ENCODE measurements at places on chromosomes 5 and 9.
A peak's percentile ranks its signal among the peaks of the same experiment; 100 is the strongest.

DNA sequence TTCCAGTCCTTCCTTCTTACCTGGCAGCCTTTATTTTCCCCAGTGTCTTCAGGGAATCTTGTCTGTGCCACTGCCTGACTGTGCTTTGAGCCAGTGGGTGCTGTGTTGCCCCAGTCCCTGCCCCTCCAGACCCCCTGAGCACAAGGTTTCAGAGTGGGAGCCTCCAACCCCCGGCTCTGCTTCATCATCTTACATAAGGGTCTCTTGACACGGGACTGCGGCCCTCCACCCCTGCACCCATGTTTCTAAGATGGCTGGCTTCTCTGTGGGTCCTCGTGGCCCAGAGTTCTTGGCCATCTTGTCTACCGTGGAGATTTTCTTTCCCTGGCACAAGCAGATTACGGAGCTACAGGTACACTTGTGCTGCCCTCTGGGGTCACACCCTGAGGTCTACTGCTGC, 194.1 kb downstream of the CACNA1B start:
- no peak overlapping the region for H3K4me3 ChIP-seq
- H3K27me3 ChIP-seq: peaks cover 9% of the 10 kb centered on the region
- H3K27ac ChIP-seq: no peak overlapping the region
- H3K4me1 ChIP-seq: peaks cover 3% of the 10 kb centered on the region

DNA sequence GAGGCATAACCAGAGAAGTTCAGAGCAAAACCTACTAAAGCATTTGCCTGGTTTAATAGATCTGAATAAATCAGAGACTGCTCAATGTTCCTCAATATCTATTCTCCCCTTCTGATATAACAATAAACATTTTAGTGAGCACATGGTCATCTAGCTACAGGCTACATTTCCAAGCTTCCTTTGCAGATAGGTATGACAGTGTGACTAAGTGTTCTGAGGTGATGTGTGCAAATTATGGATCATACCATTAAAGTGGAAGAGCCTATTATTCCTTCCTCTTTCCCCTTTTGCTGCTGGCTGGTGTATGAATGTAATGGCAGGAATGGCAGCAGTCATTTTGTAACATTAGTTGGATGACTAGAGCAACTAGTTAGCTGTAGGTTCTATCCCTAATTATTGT, 285.8 kb upstream of the RASA1 start:
- DNase-seq: no peak
- no peaks in the 10 kb centered on the region for H3K36me3 ChIP-seq
- H3K4me1 ChIP-seq: no peaks in the 10 kb centered on the region
- no peak overlapping the region for H3K27ac ChIP-seq
- no peak overlapping the region for H3K4me3 ChIP-seq

DNA sequence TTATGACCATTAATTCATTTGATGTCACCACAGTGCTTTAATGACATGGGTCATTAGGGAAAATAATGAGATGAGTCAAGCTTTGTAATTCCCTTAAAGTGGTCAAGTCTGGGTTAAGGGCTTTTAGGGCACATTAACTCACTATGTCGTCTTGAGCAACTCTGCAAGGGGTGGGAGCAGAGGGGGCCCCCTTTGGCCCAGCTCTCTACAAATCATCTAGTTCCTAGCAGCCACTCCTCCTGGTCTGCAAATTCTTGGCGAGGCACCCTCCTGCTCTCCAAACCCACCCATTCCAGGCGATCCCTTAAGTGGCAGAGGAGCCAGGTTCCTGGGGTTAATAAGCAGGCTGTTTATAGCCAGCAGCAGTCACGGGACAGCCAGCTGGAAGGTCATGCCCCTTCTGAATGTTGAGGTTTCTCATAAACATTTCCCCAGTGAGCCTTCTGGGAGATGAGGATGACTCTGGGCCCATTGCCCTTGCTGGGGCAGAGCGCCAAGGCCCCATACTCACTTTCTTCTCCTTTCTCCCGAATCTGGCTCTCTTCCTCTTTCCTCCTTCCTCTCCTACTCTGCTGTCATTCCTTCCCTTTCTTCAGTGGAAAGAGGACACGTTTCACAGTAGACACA, 14.3 kb upstream of the GPX3 start:
- peaks cover 6% of the 10 kb centered on the region for H3K27me3 ChIP-seq
- no peak overlapping the region for H3K27ac ChIP-seq
- H3K4me3 ChIP-seq: no peak overlapping the region
- DNase-seq: no peak

- H3K4me3 ChIP-seq: no peak overlapping the region
- no peak for DNase-seq
- H3K4me1 ChIP-seq: no peaks in the 10 kb centered on the region
- H3K36me3 ChIP-seq: peaks cover 2% of the 10 kb centered on the region
Observed at GRCh38 chr5:912280-913091, 19.8 kb downstream of the TRIP13 start.

GRCh38 chr5:179459771-179460170, 90.6 kb upstream of the RUFY1 start:
- H3K36me3 ChIP-seq: no peaks in the 10 kb centered on the region
- H3K4me3 ChIP-seq: no peak overlapping the region
- no peaks in the 10 kb centered on the region for H3K4me1 ChIP-seq
- peaks cover 4% of the 10 kb centered on the region for H3K27me3 ChIP-seq
- DNase-seq: no peak
- H3K27ac ChIP-seq: no peak overlapping the region

- no peak for DNase-seq
- no peaks in the 10 kb centered on the region for H3K4me1 ChIP-seq
- H3K27me3 ChIP-seq: peaks cover 19% of the 10 kb centered on the region
Observed at GRCh38 chr9:34744295-34745221, 34.6 kb upstream of the CCL21 start.

DNA sequence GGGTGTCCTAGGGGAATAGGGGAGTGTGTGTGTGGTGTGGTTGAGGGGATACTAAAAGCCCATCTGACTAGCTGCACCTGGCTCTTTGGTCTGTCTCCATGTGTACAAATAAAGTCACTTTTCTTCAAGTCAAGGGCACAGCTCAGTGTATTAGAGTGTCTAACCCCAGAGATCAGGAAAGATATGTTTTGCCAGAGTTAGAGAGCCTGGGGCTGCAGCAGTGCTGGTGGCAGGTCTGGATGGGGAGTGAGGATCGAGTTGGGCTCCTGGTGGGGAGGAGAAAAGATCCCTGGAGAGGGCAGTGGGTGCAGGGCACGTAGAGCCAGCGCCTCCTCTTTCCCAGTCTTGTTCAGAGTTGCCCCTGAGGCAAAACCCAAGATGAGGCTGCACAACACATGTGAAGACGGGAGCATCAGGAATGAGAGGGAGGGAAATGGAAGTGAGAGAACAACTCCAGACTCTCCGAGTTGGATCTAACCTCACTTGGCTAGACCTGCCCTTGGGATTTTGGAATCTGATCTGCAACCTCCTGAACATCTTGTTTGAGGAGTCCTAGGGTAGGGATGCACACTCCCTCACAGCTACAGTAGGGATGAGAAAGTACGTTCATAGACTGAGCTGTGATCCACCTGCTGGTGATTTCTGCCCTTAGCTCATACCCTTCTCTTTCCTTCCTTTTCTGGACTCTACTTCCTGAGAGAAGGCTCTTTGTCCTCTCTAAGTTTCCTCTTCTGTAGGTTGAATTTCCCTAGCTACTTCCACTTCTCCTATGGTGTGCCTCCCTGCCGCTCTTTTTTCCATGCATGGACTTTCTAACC, 309.9 kb downstream of the ZSWIM6 start:
- H3K27ac ChIP-seq: no peak overlapping the region
- H3K36me3 ChIP-seq: no peaks in the 10 kb centered on the region
- no peak overlapping the region for H3K4me3 ChIP-seq
- H3K4me1 ChIP-seq: no peaks in the 10 kb centered on the region
- DNase-seq: no peak
- H3K27me3 ChIP-seq: peaks cover 9% of the 10 kb centered on the region

DNA sequence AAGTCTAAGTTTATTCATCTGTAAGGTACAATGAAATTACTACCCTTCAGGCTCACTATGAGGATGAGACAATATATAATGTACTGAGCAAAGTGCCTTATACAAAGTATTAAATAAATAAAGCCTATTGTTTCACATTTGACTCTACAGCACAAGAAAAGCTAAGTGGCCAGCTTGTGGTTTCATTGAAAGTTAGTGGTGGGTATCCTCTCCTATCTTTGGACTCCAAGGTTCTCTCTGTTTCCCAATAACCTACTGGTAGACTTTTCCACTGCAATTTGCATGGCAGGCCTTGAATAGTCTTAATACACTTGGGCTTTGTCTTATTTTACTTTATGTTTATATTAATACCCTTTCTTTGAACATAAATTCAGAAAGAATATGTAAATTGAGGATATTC, 262.7 kb downstream of the DEPDC1B start:
- no peak for DNase-seq
- H3K4me1 ChIP-seq: peaks cover 4% of the 10 kb centered on the region
- no peak overlapping the region for H3K4me3 ChIP-seq
- H3K27me3 ChIP-seq: no peaks in the 10 kb centered on the region

GRCh38 chr9:103816146-103816545, 278.0 kb upstream of the SMC2 start:
- H3K27ac ChIP-seq: no peak overlapping the region
- H3K36me3 ChIP-seq: no peaks in the 10 kb centered on the region
- H3K4me3 ChIP-seq: no peak overlapping the region
- DNase-seq: no peak
- no peaks in the 10 kb centered on the region for H3K4me1 ChIP-seq
- H3K27me3 ChIP-seq: no peaks in the 10 kb centered on the region

DNA sequence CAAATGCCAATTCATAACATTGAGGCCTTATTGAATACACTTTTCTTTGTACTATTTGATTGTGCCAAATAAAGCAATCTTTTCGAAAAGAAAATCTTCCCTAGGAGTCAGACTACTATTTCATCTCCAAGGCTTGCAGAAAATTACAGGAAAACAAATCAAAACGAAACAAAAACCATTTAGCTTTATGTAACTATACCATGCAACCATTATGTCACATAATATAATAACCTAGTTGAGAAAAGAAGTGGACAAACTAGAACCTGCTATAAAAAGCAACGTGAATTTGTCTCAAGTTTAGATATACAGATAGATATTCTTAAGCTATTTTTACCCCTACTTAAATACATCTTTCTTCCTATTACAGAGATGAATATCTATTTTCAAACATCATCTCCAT, 18.0 kb downstream of the HTR4 start:
- no peak overlapping the region for H3K4me3 ChIP-seq
- no peak overlapping the region for H3K27ac ChIP-seq
- H3K4me1 ChIP-seq: no peaks in the 10 kb centered on the region
- no peak for DNase-seq
- peaks cover 7% of the 10 kb centered on the region for H3K27me3 ChIP-seq

GRCh38 chr5:14421851-14422250, 159.7 kb upstream of the OTULINL start:
- H3K4me3 ChIP-seq: no peak overlapping the region
- H3K27me3 ChIP-seq: no peaks in the 10 kb centered on the region
- DNase-seq: no peak
- H3K36me3 ChIP-seq: peaks cover 34% of the 10 kb centered on the region
- H3K27ac ChIP-seq: peak overlapping the region; percentile 9

- no peaks in the 10 kb centered on the region for H3K36me3 ChIP-seq
- no peak for DNase-seq
- no peak overlapping the region for H3K27ac ChIP-seq
- H3K27me3 ChIP-seq: peaks cover 15% of the 10 kb centered on the region
- H3K4me3 ChIP-seq: no peak overlapping the region
Observed at GRCh38 chr5:38456657-38457399, 99.6 kb downstream of the LIFR start.

DNA sequence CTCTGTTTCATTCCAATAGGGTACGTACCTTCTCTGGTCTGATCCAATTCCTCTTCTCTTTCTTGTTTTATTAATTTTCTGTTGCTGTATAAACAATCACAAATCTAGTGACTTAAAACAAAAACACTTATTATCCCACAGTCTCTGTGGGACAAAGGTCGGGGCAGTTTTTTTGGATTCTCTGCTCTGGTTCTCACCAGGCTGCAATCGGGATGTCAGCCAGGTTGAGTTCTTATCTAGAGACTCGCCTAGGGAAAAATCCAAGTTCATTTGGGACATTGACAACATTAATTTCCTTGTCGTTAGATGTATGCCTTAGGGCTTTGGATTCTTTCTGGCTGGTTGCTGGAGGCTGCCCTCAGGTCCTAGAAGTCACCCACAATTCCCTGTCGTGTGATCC, 430.5 kb upstream of the RORB start:
- H3K4me1 ChIP-seq: no peaks in the 10 kb centered on the region
- no peak for DNase-seq
- no peak overlapping the region for H3K27ac ChIP-seq
- H3K36me3 ChIP-seq: no peaks in the 10 kb centered on the region
- H3K4me3 ChIP-seq: no peak overlapping the region
- no peaks in the 10 kb centered on the region for H3K27me3 ChIP-seq

DNA sequence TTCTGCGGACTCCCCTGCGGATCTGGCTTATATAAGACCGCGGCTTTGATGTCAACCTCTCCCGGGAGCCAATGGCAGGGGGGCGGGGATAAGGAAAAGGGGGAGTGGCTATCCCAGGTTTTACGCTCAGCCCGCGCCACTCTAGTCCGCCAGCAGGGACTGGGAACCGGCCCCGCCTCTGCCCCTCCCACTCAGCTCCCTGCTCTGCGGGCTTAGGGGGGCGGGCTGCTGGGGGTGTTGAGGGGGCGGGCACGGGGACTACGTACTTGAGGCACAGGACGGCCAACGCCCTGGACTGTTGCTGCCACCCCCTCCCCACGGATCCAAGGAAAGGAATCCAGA, at the start of gene HAND1:
HAND1 (minus strand) TSS at position 4 of the 342 bp plus-strand sequence. CDS start 219 bp downstream, outside the sequence.
- H3K27me3 ChIP-seq: peaks cover 42% of the 10 kb centered on the region
- no peak for DNase-seq
- H3K27ac ChIP-seq: peak within 1 kb of the TSS; percentile 76
- peaks cover 6% of the 10 kb centered on the region for H3K36me3 ChIP-seq
- peak within 1 kb of the TSS; percentile 66 for H3K4me3 ChIP-seq

GRCh38 chr5:129460936-129461710, 1.0 kb downstream of the ADAMTS19 start:
- DNase-seq: no peak
- H3K27ac ChIP-seq: no peak overlapping the region
- peaks cover 19% of the 10 kb centered on the region for H3K27me3 ChIP-seq
- peaks cover 13% of the 10 kb centered on the region for H3K4me1 ChIP-seq
- peak overlapping the region; percentile 54 for H3K4me3 ChIP-seq
- peaks cover 3% of the 10 kb centered on the region for H3K36me3 ChIP-seq
